DMS 273 treated with DMSO at 0.1 percent for 48 hours (cell line): ENCODE measurements at places on chromosomes 7 and 10.

DNA sequence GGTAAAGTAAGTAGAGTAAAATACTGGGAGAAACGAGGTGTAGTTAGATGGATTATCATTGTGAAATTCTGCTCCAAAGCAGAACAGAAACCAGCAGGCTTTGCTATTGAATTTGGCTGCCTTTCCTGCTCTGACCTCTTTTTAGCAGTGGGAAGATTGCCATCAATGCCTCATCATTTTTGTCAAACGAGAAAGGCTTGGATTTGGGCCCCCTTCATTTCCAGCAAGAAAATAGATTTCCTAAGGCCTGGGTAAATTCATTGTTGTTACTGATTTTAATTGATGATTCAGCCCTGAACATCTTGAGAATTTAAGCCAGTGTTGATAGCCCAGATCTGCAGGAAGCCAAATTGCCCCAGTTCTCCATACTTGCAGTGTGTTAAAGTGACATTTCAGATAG lies 35.2 kb upstream of the ASAH2 start:
- no peak for DNase-seq

GRCh38 chr7:38147005-38147404 lies 31.0 kb upstream of the STARD3NL start:
- no peak for DNase-seq

DNA sequence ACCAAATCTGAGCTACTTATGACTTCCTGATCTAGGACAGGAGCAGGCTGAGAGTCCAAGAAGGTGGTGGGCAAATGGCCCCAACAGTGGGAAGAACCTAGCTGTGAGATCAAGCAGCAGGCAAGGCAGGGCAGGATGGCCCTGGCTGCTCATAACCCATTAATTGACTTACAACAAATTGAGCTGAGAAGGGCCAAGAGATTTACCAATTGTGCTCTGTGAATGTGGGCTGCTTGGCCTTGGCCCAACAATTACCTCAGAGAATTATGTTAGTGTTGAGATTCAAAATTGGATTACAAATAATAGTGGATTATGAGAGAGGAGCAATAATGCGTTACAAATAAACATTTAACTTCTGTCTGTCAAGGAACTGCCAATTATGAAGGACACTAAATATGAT lies 956.5 kb downstream of the KCNMA1 start:
- no peak for DNase-seq

DNA sequence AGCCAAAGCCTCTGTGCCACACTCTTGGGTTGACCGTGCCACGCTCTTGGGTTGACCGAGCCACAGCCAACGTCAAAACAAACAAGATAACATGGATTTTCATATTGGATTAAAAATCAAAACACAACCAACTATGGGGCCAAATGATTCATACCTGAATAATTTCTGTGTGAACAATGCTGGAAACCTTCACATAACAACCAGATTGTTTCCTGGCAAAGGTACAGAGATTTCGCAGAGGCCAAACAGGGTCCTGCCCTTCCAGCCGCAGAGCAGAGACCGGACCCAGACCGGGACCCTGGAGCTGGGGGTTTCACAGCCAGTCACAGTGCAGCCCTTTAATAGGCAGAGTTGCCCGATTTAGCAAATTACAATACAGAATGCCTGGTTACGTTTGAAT lies 40.5 kb downstream of the ITIH5 start:
- no peak for DNase-seq

DNA sequence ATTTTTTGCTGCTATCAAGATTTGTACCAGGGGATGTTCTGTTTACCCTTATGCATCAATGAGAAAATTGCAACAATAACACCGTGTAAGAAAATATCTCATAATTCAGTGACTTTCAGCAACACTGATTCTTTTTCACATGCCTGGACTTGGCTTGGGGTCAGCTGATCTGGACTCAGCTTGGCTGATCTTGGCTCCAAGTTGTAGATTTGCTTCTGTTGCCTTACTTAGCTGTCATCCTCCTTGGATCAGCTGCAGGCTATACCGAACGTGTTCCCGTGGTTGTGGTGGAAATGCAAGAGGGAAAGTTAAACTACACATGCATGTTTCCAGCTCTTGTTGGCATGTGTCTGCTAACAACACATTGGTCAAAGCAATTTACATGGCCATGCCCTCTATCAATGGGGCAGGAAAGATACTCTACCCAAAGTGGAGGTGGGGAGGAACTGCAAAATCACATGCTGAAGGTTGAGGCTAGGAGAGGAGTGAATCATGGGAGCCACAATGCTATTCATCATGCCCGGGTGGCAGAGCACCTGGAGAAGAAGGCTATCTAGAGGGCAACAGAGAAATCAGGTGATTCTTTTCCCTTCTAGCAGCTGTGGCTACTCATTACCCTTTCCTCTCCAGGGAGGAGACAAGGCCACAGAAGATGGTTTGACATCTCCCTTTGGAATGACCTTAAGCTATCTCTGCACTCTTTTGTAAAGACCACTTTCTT lies 1276.3 kb upstream of the AUTS2 start:
- DNase-seq, result no peak

DNA sequence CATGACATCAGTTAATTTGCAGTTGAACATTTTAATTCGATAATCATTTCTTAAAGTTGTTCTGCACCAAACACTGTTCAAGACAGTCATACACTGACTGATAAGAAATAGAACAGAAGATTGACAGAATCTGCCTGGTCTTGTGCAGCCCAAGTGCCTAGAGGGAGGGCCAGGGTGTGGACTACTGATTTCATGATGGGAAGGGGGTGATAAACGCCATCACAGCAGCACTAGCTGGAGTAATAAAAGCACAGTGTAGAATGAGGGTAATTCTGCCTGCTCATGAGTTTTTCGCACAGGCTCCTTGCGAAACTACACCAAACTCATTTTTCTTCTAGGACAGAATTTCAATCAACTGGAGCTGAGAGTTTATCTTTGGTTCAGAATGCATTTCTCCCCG lies 270.1 kb downstream of the ARL4A start:
- DNase-seq, result no peak

- DNase-seq, result no peak
Observed at GRCh38 chr10:51530541-51530940, 168.9 kb downstream of the CSTF2T start.

DNA sequence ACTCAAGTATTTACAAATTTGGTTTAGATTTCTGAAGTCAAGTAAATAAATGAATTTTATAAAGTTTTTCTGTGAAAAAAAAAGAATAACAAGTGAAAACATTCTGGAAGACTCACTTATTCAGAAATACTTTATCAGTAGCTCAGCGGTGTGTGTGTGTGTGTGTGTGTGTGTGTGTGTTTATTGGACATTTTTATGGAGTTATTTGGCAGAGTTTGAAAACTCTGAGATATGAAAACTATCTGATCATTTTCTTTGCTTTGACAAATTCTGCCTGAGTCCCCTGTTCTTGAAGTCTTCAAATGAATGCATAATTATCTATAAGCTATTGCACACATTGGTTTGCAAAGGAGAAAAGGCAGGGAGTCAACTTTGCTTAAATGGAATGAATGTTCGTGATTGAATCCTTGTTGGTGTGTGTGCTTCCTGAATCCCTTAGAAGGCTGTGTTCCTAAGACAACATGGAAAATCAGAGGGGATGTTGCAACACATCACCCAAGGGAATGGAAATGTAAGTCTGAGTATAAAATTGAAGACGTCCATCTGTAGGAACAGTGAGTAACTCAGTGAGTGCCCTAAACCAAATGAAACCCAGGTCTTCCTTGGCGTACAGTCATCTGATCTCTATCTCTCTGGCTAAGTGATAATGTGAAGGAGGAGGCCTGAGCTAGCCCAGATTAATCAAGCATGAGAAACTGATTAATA lies 160.9 kb downstream of the REEP3 start:
- DNase-seq, result no peak
